ENCODE measurements at places on chromosomes 6 and 20.

DNA sequence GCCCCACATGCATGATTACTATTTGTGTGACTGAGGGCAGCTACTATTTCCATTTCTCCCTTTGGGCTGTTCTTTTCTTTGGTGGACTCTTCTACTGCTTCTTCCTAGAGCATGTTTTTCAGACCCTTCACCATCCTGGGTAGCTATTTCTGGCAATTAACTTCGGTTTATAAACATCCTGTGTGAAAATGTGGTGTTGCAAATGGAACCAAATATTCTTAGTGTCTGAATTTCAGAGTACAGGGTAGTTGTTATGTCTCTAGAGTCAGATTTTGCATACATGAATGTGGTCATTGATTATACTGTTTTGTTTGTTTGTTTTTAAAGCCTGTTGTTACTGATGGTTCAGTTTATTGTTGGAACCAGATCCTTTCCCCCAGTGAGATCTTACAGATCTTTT, 49.7 kb downstream of the PROKR2 start:
- no peak for DNase-seq

- DNase-seq: peak; percentile 85
Measured at GRCh38 chr6:33589731-33590530, 9.9 kb upstream of the BAK1 start.

DNA sequence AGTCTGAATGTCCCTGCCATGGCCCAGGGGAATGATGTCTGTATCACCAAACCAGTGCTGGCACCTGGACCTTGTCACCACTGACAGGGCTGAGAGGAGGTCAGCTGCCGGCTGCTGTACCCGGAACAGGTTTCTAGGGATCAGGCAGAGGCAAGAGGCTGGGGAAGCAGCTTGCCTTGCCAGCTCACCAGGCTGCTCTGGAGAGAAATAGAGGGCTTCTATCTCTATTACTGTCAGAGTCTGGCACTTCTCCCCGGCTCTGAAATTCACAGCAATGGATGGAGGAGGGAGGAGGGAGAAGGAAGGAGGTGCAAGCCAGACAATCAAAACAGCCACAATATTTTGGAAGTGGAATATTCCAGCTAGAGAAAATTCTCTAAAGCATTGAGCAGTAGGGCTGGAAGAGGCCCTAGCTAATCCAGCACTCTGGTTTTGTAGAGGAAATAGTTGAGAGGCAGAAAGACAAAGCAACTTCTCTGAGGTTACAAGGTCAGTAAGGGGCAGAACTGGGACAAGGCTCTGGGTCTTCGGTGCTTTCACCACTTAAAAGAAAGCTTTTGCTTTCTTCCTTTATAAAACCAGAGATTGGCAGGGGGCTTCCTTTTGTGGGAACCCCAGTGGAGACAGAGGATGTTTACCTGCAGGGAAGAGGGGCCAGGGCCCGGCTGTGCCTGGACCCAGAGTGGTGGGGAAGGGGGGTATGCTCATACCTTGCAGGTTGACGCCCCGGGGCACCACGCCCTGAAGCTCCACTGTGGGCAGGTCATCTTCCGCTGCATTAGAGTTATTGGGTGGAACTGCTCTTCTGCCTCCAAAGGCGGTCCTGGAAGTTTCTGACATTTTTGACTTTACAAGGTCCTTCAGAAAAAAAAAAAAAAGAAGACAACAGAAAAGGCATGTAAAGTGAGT, 2.4 kb downstream of the F13A1 start:
- no peak for DNase-seq

GRCh38 chr6:101208152-101208551, 185.4 kb upstream of the GRIK2 start:
- no peak for DNase-seq

GRCh38 chr6:118981884-118982574, 47.1 kb upstream of the MCM9 start:
- DNase-seq: no peak

GRCh38 chr6:44237021-44237812, 9.7 kb upstream of the HSP90AB1 start:
- DNase-seq: peak; percentile 95

- no peak for DNase-seq
Measured at GRCh38 chr6:36373368-36374019, 14.0 kb downstream of the ETV7 start.

DNA sequence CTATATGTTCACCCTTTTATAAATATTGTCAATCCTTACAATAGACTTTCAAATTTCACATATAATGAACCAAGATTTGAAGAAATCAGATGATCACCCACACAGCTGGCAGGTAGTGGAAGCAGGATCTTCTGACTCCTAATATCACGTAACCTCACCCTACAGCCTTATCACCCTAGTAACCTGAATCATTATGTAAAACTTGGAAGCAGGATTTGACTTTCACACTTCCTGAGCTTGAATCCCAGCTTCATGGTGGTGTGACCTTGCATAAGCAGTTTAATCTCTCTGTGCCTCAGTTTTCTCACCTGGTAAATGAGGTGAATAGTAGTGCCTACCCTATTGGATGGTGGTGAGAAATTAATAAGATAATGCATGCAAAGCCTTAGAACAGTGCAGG, 16.4 kb downstream of the SPTLC3 start:
- DNase-seq: no peak
